Neuronal stem cell (in vitro differentiated cells): ENCODE measurements at places on chromosomes 3 and 15.
A peak's percentile ranks its signal among the peaks of the same experiment; 100 is the strongest.

- DNase-seq = no peak
These were observed 368.2 kb downstream of the GABRG3 start for GRCh38 chr15:27339138-27339537.

- DNase-seq = peak; percentile 67
These were observed at the start of gene OCA2 for GRCh38 chr15:28098766-28099554. TSS of gene OCA2 (minus strand) at chr15:28099315. CDS start at chr15:28081874, 17,441 bp downstream.

- DNase-seq = no peak
These were observed 320.2 kb upstream of the MME start for GRCh38 chr3:154759966-154760365.

DNA sequence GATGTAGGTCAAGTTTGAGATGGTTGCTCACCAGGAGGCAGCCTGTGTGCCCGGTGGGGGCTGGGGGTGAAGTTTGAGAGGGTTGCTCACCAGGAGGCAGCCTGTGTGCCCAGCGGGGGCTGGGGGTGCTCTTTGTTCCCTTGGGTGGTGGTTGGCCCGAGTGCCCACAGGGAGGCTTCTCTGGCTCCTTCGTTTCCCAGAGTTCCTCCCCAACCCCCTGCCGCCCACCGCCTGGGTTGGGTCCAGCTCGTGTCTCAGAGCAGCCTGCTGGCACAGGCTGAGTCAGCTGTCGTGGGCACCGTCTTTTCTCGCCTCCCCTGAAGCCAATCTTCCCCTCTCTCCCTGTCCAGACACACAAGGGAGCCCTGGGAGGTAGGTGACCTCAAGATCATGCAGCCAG lies 3.1 kb downstream of the APBA2 start:
- no peak for DNase-seq

GRCh38 chr15:38065721-38066345 lies 131.4 kb downstream of the TMCO5A start:
- DNase-seq = no peak

DNA sequence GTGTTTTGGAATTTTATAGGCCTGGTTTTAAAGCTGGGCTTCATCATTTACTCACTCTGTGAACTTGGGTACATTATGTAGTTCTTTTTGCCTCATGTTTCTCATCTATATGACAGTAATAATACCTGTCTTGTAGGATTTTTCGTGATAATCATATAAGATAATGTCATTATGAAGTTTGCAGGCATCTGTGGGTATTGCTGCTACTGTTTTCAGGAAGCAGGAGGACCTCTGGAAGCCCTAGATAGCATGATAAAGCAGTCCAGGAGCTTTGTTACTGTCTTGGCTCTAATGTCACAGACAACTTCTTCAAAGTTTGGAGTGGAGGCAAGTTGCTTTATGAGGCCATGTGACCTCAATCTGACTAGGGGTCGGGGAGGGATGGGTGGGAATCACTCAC lies 145.0 kb upstream of the MEIS2 start:
- no peak for DNase-seq

DNA sequence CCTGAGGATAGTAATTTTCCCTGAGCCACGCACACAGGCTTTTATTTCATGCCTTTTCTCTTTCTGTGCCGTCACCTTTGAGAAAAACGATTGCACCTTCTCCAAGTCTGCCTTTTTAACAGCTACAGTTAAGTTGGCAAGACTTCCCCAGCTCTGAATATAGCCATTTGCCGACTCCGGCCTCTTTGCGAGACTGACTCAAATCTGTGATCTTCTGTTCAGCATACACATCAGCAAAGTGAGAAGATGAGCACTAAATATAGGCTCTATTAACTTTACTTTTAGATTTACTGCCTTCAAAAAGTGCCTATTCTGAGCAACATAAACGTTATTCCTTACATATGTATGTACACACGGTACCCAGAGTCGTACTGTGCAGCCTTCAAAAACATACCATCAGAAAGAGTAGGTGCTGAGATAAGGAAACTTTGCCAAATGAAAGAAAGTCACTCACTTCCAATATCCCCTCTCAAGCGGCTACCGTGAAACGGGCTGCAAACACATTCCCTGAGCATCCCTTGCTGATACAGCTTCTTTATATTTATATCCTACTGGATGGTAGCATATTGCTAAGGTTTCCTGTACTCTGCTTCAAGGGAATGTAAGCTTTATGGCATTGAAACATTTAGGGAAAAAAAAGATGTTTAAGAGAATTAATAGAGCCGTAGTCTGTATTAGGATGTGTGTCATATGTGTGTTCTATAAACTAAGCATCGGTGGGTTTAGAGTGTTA lies 283.3 kb upstream of the TPRG1 start:
- DNase-seq = no peak

DNA sequence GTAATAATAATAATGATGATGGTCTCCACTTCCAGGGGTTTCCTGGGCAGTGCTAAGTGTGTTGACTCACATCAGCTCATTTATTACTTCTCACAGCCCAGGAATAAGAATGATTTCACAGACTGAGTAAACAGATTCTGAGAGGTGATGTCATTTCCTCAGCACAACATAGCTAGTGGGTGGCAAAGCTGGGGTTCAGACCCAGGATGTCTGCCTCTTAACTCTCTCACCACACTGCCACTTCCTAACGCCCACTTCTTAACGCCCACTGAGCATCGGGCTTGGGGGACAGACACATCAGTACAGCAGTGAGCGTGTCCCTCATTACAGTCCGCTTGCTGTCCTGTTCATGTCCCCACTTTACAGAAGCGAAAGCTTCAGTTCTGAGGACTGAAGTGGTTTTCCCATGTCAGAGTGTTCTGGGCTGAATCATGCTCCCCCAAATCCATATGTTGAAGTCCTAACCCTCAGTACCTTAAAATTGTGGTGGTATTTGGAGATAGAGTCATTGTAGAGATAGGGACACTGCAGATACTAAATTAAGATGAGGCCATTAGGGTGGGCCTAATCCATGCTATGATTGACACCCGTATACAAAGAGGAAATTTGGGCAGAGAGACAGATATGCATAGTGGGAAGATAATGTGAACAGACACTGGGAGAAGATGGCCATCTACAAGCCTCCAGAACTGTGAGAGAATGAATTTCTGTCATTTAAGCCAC lies 68.0 kb downstream of the ATP2B2 start:
- no peak for DNase-seq

DNA sequence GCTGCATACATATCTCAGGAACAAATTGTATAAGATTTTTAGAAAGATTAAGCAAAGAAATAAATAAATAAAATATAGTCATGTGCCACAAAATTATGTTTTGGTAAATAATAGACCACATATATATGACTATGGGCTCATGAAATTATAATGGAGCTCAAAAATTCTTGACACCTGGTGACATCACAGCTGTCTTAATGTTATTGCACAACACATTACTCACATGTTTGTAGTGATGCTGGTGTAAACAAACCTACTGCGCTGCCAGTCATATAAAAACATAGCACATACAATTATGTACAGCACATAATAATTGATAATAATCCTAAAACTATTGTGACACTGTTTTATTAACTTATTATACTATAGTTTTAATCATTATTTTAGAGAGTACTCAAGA lies 1159.1 kb downstream of the SI start:
- no peak for DNase-seq

- DNase-seq = no peak
These were observed 33.8 kb downstream of the MRAS start for GRCh38 chr3:138381950-138382715.

GRCh38 chr3:146227486-146227885 lies 23.4 kb downstream of the PLSCR4 start:
- no peak for DNase-seq

DNA sequence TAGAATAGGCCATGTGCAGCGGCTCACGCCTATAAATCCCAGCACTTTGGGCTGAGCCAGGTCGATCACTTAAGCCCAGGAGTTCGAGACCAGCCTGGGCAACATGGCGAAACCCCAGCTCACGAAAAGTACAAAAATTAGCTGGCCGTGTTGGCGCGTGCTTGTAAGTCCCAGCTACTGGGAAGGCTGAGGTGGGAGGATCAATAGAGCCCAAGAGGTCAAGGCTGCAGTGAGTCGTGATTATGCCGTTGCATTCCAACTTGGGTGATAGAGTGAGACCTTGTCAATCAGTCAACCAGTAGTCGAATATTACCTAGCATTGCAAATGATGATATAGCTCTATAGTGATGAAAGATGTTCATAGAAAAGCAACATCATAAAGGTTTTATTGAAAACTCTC lies 51.9 kb downstream of the USP8 start:
- no peak for DNase-seq

DNA sequence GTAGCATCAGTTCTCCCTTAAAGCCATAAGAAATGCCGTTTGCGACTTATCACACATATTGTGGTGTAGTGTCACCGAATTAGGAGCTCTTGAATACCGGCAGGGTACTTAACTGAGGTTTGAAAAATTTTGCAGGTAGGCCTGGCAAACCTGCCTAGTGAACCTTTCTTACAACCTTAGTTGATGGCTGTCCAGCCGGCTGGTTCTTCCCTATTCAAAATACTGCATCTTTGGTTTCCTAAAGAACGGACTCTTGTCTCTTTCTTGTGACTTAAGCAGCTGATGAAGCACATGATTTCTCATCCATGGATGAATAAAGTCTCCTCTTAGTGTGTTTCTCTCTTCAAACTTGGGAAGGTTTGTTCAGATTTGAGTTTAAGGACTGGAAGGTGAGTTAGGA lies 1.5 kb downstream of the RAB7A start:
- DNase-seq = no peak

- DNase-seq = no peak
These were observed 481.0 kb upstream of the PROK2 start for GRCh38 chr3:72266016-72266370.

DNA sequence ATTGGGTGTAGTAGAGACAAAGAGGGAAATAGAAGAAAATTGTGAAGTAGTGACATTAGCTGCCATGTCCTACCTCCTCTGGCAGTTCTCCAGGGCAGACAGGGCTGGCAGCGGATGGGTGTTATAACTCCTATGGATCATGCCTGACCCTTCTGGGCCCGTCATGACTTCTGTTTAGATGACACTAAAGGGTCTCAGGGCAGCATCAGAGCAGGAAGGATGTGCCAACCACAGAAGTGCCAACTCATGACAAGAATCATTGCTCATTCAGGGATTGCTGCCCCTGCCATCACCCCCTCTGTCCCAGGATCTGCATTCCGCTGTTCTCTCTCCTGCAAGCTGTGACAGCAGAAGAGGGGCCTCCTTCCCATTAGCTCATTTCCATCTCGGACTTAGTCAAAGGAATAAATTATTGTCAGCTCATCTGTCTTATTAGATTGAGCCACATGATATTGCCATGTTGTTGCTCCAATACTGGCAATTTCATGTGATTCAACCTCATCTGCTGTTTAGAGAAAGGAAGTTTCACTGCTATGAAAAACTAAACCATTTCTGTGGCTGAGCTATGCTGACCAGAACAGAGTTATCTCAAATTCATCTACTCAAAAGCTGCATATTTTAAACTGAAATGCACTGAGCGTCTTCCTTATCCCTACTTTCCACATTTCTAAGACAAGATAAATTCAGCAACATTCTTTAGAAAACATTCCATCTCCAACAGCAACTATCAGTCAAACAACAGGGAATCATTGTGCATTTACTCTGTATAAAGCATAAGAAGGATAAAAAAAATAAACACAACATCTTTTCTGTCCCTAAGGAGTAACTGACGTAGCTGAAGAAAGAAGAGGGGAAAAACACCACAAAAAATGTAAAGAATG lies 271.6 kb downstream of the FHIT start:
- no peak for DNase-seq

- DNase-seq = peak; percentile 77
These were observed 2.2 kb downstream of the CHRNB4 start for GRCh38 chr15:78638658-78639314.

- DNase-seq = peak; percentile 63
These were observed at the start of gene RGMA for GRCh38 chr15:93088981-93089726. TSS of gene RGMA (minus strand) at chr15:93089211. CDS start at chr15:93088932, 279 bp downstream.

DNA sequence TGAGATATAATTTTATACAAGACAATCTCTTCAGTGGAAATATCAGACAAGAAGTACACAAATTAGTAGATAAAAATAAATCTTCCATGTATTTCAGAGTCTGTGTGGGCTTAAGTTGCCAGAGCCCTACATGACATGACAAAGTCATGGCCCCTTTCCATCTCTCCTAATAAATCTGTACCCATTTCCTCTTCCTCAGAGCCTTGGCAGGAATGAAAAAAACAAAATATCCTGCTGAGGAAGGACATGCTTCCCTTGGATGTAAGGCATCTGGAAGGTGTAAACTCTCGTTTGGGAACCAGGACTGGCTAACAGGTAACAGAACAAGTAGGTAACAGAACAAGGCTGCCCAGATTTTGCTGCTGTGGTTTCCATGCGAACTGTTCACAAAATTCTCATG lies 148.1 kb downstream of the SNRK start:
- no peak for DNase-seq

DNA sequence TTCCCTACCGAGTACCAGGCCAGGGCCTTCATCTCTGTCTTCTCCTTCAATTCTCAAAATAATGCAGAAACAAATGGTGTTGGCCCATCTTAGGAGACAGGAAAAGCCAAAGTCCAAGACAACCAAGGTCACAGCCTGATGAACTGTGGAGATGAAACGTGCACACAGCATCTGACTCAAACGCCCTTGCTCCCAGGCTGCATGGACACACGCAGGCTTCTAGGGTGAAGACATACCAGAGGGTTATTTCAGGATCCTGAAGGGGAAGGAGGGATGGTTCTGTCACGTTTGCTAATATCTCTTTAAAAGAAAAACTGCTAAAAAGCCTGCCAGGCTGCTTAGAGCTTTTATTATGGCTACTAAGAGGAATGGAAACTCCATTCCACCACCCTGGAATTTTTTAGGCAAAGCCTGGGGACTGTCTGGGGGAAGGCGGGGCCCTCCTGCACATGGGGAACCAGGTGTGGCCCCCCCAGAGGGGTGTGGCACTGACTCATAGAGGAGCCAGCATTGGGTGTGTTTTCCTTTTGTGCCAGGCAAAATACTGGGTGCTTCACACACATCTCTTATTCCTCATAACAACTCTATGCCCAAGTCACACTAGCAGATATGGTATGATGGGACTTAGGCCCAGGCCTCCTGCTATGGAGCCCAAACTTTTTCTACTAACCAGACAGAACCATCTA lies 62.9 kb downstream of the UMPS start:
- DNase-seq = no peak

- no peak for DNase-seq
These were observed 133.2 kb upstream of the DPH6 start for GRCh38 chr15:35679186-35679585.

- DNase-seq = no peak
These were observed 10.4 kb downstream of the PPCDC start for GRCh38 chr15:75033809-75034208.

GRCh38 chr15:74808840-74809229 lies 3.8 kb upstream of the LMAN1L start:
- no peak for DNase-seq

DNA sequence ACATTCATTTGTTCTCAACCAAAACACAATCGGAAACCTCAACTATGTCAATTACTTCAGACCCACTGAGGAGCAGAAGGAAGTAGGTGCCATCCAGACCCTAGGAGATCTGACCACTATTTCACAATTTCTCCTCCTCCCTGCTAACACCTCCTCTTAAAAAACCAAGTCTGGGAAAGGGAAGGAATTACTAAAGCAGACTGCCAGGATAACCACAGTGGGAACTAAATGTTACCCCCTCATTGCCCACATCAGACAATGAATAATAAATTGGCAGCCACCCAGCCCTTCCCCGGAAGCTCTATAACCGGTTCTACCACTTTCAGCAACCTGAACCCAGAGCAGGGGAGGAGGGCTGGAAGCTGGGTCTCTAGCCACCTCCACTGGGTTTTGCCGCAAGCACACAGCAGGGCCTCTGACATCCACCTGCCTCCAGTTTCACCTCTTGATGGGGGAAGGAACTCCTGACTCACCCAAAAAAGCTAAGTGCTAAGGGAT lies 17.6 kb downstream of the C15orf62 start:
- no peak for DNase-seq

GRCh38 chr3:143559296-143559695 lies 289.0 kb downstream of the SLC9A9 start:
- DNase-seq = no peak

- no peak for DNase-seq
These were observed 21.1 kb downstream of the OXNAD1 start for GRCh38 chr3:16286161-16286560.
